Spinal cord (tissue), 10 donors: ENCODE measurements at places on chromosomes 12 and 14.

GRCh38 chr12:774051-774614, 21.8 kb downstream of the WNK1 start:
- no peak for DNase-seq

DNA sequence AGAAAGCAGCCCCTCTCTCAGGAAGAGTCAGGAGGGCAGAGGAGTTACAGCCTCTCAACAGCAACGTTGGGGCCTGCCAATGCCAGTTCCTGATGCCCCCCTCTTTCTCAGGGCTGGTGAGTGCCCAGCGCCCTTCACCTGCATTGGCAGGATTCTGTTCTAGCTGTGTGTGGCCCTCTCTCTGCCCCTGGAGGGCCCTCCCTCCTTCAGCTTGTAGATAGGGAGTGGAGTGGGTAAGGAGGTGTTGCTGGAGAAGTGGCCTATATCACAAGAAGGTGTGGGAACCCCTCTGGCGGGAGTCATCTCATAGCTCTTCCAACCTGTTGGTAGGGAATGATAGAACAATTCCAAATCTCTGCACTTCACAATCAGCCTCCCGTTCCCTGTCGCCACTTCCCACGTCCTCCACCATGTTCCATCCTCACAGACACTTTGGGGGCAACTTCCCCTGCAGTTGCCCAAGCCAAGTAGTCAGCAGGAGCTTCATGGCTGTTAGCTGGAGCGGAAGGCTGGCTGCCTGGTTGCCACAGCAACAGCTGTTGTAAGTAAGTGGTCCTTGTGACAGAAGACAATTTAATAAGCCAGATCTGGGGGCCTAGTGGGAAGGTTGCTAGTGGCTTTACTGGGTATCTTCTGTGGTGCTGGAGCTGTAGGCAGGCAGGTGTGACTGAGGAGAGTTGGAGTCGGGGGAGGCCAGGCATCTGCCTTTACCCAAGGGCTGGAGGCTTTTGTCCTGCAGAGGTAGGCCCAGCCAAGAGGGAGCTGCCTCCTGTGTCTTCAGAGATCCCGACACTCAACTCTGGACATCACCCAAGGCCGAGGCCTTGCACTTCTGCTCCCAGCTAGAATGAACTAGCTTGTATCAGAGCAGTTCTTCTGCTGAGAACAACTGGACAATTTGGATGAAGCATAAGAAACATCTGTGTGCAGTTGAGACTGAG, 38.4 kb downstream of the GALNT16 start:
- DNase-seq, result peak; percentile 87

GRCh38 chr12:98123021-98123461, 392.3 kb upstream of the TMPO start:
- DNase-seq, result peak; percentile 59

DNA sequence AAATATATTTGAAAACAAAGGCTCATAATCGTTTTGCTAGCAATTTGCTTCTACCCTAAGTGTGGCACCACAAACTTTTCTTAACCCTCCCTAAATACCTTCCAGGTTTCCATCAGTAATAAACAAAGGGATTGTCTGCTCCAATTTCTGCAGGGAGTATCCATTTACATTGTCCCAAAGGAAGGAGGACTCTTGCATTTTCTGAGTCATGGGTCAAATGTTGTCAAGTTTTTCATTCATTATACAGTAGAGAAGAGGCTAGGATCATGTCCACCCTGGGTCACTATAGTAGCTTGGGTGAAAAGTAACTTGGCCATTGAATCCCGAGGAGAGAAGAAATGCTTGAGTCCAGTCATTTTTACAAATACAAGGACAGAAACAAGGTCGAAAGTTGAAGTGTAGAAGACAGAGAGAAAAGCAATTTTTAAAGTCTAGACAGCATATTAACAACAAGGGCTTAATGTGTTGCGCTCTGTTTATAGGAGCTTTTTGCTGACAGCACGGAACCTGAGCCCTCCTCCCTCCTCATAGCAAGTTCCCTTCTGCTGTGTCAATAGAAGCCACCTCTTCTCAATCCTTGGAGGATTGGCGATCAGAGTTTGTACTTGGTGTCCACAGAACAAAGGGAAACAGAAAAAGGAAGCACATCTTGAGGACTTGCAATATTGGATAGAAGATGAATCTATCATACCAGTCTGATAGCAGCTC, 53.1 kb downstream of the TMEM30B start:
- no peak for DNase-seq

DNA sequence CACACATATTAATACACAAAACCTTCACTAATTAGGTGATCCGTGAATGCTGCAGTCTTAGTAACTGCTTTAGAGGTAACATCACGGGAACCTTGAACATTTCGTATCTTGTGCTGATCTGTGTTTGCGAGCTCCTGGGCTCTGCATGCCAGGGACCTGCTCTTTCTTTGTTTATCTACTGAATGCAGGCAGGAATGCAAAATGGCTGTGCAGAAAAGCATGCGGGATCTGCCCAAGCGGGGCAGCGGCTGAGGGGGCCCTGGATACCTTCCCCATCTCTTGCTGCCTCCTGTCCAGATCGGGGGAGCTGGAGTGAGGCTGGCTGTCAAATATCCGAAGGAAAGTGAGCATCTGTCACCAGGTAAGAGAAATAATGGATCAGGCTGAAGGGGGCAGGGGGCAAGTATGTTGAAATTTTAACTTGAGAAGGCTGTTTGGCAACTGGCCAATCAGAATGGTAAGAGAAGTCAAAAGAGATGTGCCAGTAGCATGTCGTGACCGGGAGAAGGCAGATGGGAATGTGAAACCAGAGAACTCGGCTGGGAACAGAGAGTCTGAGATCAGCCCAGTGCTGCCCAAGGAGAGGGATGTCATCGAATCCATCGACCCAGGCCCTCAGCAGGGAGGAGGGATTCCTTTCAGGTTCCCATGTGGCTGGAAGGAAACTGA, 191.4 kb downstream of the TTC7B start:
- peak; percentile 40 for DNase-seq
